T-helper 22 cell (primary cell): ENCODE measurements at places on chromosomes 12 and 14.

DNA sequence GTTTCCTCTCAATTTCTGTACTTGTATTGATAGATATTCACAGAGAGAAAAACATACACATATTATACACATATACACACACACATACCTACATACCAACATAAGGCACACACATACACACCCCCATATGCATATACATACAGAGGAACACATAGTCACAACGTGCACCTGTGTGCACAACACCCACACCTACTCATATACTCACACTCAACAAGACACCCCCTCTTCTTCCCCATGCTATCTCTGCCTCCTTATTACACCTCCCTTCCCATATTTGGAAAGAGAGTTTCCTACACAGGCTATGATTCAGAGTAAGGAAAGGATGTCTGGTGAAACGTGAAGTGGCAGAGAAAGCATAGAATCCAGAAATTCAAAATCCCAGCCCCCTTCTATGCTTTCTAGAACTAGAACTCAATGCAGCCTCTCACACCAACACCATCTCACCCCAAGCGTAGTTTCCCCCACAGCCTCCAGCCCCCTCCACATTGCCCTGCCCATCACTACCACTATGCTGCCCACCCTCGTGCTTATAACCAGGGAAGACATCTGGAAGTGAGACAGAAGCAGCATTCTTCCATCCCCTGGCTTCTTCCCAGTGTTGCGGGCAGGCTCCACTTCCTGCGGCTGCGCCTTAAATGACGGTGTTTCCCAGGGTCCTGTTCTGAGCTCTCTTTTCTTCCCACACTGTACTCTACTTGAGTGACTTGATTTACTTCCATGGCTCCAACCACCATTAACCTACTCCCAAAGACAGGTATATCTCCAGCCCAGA is 2.4 kb downstream of the RNASE8 start:
- DNase-seq = no peak

DNA sequence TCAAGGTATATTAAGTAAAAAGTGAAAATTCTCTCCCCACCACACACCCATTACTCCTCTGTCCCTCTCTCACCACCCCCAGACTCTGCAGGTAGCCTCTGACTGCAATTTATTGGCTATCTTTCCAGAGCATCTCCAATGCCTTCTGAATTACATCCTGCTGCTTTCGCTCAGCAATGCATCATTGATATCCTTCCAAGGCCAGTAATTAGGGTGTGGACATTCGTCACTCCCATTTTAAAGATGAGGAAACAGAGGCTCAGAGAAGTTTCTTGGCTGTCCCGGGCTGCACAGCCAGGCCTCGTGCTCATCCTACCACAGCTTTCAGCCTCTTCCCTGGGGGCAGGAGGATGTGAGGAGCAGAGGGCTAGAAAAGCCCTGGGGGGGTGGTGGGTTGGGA is 23.6 kb upstream of the PGF start:
- DNase-seq = no peak

- DNase-seq = no peak
Measured at GRCh38 chr14:94548131-94548998, 12.9 kb upstream of the SERPINA4 start.

DNA sequence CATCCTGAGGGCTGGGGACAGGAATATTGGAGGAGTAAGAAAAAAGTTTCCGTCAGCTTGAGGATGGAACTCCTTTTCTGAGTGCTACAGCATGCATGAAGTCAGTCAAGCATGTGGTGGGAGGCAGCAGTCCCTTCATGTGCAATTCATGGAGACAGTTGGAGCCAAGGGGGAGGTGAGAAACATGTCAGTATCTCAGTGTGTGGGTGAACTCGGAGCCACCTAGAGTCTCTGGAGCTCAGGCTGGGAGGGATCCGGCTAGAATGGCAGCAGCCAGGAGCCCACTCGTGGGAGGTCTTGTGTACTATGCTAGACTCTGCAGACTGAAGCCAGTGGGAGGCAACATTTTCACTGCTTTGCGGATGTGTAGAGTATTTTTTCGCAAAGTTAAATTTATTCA is 60.3 kb downstream of the AVPR1A start:
- no peak for DNase-seq

GRCh38 chr12:127822809-127823411 is 444.1 kb upstream of the TMEM132C start:
- no peak for DNase-seq

GRCh38 chr14:100425429-100425827 is 102.3 kb downstream of the SLC25A47 start:
- DNase-seq = no peak

GRCh38 chr14:55693904-55694303 is 113.9 kb downstream of the KTN1 start:
- DNase-seq = no peak

DNA sequence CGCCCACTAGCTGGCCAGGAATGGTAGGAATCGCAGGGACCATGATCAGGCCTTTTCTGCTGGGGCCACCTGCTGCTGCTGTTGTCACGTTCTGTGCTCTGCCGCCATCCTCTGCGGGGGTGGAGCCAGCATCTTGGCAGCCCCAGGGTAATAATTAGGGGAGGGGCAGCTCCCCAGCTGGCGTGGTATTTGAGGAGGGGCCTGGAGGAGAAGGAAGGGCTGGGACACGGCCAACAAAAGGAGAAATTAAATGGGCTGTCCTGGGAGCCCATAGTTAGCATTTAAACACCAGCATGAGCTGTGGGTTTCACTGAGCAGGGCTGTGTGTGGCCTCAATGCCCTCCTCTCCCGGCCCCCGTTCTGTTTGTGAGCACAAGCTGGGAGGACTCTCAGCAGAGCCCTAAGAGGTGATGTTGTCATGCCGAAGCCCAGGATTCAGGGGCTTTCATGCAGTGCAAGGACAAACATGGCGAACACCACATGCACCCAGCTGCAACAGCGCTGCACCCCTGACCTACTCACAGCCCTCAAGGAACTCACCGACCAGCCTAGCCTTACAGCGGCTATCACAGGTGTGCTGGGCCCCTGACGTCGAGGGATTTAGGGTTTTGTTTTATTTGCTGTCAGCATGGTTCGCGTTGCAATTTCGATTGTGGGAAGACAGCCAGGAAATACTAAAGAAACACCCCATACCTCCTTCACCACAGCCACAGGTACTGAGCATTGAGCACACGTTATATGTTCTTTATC is 324.3 kb downstream of the CACNA1C start:
- DNase-seq = no peak

- no peak for DNase-seq
Measured at GRCh38 chr14:77593501-77593961, 22.9 kb downstream of the SPTLC2 start.

DNA sequence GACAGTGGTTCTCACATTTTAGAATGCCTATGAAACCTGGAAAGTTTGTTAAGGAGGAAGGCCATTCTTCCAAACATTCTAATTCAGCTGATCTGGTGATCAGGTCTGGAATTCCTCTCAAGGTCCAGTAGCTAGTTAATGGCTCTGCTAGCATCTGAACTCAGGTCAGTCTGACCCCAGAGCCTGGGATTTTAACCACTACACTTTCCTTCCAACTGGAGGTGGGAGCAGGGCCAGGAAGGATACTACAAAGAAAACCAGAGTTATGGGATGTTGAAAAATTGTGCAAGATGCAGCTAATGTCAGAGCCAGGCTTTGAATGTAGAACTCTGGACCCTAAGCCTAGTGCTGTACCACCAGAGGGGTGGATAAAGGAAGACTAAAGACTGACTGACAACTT is 73.6 kb upstream of the NID2 start:
- DNase-seq = no peak

DNA sequence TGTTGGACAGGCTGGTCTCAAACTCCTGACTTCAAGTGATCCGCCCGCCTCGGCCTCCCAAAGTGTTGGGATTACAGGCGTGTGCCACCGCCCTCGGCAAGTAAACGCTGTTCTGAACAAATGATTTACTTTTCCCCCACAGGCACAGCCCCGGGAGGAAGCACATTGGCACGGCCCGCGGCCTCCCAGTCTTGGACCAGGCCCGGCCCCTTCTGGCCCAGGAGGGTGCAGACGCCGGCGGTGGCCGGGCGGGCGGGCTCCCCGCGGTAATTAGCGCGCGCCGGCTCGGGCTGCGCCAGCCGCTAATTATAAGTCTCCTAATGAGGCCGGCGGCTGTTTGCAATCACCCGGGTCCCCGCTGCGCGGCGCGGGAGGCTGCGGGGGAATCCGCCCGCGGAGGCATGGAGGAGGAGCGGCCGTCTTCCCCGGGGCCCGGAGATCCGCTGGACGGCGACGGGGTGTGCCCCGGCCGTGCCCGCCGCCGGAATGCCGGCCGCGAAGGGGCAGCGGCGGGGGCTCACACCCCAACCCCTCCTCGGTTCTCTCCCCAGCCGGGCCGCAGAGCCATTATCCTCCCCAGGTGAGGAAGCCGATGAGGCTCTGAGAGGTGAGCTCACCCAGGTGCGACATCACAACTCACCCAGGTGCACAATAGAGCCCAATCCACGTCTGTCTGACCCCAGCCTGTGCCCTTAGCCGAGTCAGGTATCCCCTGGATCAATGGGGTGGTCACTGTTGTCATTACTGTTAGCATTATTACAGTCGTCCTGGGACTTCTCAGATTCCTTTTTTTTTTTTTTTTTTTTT is 3.3 kb upstream of the POP5 start:
- DNase-seq = peak; percentile 32
